Activated CD4-positive, alpha-beta memory T cell treated with anti-CD3 and anti-CD28 coated beads for 36 hours (primary cell): ENCODE measurements at places on chromosomes 7 and 10. TPM values are rescaled to one million over a fixed set of nuclear protein-coding genes. Genes with fewer than 3 reads are reported as not detected.

GRCh38 chr7:53422291-53422690 lies 386.9 kb downstream of the POM121L12 start:
- H3K4me1 ChIP-seq, result no peaks in the 10 kb centered on the region
- no peak for DNase-seq
- H3K4me3 ChIP-seq, result no peak overlapping the region
- H3K36me3 ChIP-seq, result no peaks in the 10 kb centered on the region
- H3K27ac ChIP-seq, result no peak overlapping the region

DNA sequence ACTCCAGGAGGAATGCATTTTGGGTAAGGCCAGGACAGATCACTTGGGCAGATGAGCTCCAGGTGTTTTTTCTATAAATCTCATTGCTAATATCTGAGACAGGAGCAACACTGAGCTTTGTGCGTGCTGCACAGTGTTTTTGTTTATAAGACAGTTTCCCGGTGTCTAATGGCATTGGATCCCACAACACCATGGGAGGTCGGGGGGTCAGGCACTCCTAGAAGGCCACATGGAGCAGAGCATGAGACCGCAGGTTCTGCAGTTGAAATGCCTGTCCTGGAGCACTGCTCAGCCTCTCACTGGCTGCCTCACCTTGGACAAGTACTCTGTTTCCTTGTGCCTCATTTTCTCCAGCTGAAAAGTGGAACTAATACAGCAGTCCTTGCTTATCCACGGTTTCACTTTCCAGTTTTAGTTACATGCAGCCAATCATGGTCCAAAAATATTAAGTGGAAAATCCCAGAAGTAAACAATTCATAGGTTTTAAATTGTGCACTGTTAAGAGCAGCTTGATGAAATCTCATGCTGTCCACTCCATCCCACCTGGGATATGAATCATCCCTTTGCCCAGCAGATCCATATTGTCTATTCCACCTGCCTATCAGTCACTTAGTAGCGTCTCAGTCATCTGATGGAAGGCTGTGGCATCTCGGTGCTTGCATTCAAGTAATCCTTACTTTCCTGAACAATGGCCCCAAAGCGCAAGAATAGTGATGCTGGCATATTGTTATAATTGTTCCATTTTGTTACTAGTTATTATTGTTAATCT lies 35.2 kb downstream of the ATXN7L1 start:
- H3K27ac ChIP-seq, result no peak overlapping the region
- no peak for DNase-seq
- H3K27me3 ChIP-seq, result no peaks in the 10 kb centered on the region
- H3K4me3 ChIP-seq, result no peak overlapping the region
- H3K36me3 ChIP-seq, result peaks cover 4% of the 10 kb centered on the region

DNA sequence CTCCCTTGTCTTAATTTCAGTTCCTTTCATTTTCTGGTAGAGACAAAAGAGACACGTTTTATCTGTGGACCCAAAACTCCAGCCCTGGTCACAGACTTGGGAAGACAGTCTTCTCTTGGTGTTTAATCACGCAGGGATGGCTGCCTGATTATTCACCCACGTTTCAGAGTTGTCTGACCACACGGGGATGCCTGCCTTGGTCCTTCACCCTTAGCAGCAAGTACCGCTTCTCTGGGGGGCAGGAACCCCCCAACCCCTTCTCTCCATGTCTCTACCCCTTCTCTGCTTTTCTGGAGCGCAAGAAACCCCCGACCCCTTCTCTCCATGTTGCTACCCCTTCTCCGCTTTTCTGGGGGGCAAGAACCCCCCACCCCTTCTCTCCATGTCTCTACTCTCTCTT lies 95.8 kb downstream of the MACC1 start:
- no peaks in the 10 kb centered on the region for H3K36me3 ChIP-seq
- H3K4me1 ChIP-seq, result no peaks in the 10 kb centered on the region
- DNase-seq, result no peak
- no peak overlapping the region for H3K4me3 ChIP-seq
- H3K27ac ChIP-seq, result no peak overlapping the region

GRCh38 chr7:27603813-27604212 lies 58.9 kb downstream of the HIBADH start:
- DNase-seq, result no peak
- no peaks in the 10 kb centered on the region for H3K27me3 ChIP-seq
- H3K36me3 ChIP-seq, result peaks cover 2% of the 10 kb centered on the region
- no peaks in the 10 kb centered on the region for H3K4me1 ChIP-seq

Gene NPFFR1
- total RNA-seq, result not detected

GRCh38 chr10:48614481-48615390 lies 9.9 kb upstream of the ARHGAP22 start:
- H3K27ac ChIP-seq, result no peak overlapping the region
- H3K4me1 ChIP-seq, result no peaks in the 10 kb centered on the region
- H3K27me3 ChIP-seq, result peaks cover 22% of the 10 kb centered on the region
- H3K36me3 ChIP-seq, result peaks cover 2% of the 10 kb centered on the region
- H3K4me3 ChIP-seq, result no peak overlapping the region

Gene ING3
- 24.8 TPM for total RNA-seq

Gene NUTM2A
- 0.17 TPM for total RNA-seq

Gene OR6B1
- total RNA-seq, result not detected

Gene SCD
- total RNA-seq, result 156 TPM

Gene TRAPPC14
- 17.9 TPM for total RNA-seq

Gene GPR15LG
- not detected for total RNA-seq

GRCh38 chr10:88386204-88386788 lies 196.8 kb downstream of the RNLS start:
- peak overlapping the region; percentile 42 for H3K27ac ChIP-seq
- no peak for DNase-seq
- H3K27me3 ChIP-seq, result no peaks in the 10 kb centered on the region
- peaks cover 9% of the 10 kb centered on the region for H3K4me1 ChIP-seq
- no peaks in the 10 kb centered on the region for H3K36me3 ChIP-seq

DNA sequence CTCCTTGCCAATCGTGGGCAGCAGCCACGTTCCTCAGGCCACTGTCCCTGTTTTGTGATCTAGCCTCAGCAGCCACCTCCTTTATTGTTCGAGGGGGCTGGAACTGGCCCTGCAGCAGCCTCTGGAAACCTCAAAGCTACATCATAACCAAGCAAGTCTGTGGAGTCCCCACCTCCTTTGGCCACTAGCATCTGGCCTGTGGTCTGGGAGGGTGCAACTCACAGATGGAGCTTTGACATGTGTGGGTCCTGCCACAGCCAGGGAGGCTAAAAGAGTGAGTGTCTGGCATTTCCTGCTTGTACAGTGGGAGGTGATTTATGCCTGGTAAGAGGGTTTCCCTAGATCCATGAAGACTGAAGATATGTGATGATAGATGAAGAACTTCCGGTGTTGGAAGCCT lies 32.3 kb upstream of the NUB1 start:
- no peak overlapping the region for H3K27ac ChIP-seq
- peaks cover 9% of the 10 kb centered on the region for H3K4me1 ChIP-seq
- peaks cover 14% of the 10 kb centered on the region for H3K27me3 ChIP-seq
- no peak overlapping the region for H3K4me3 ChIP-seq
- peaks cover 1% of the 10 kb centered on the region for H3K36me3 ChIP-seq
- no peak for DNase-seq

Gene ABCC2
- 0.82 TPM for total RNA-seq

DNA sequence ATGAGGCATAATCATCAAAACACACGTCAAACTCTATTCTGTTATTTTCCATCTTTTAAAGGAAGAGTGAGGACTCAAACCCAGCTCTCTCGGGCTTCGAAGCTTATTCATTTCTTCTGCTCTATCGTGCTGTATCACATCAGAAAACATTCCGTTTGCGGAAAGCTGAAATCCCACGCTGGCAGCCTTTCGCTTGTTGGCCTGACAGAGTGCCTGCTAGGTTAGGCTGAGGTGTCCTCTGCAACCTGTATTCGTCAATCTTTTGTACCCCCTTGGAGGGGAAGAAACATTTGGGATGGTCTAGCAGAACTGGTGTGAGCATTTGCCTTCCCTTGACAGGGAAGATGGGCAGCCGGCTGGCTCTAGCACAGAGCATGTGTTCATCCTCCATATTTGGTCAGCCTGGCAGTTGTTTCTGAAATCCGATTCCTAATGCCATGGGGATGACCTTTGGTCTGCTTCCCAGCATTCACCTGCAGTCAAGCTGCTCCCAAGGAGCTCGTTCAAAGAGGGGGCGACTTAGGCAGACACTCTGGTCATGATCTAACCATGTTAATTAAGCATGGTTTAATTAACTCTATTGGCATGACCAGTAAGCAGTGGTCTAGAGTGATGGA lies 55.2 kb downstream of the TACC2 start:
- H3K4me1 ChIP-seq, result no peaks in the 10 kb centered on the region
- H3K27ac ChIP-seq, result no peak overlapping the region
- no peaks in the 10 kb centered on the region for H3K36me3 ChIP-seq
- H3K27me3 ChIP-seq, result peaks cover 11% of the 10 kb centered on the region
- no peak for DNase-seq

Gene C10orf95
- total RNA-seq, result 0.19 TPM

Gene SH2B2
- 3.8 TPM for total RNA-seq

- H3K27ac ChIP-seq, result no peak overlapping the region
- H3K4me3 ChIP-seq, result no peak overlapping the region
- peaks cover 12% of the 10 kb centered on the region for H3K4me1 ChIP-seq
- H3K36me3 ChIP-seq, result no peaks in the 10 kb centered on the region
- no peak for DNase-seq
- H3K27me3 ChIP-seq, result peaks cover 42% of the 10 kb centered on the region
These were observed 3.4 kb upstream of the ITIH5 start for GRCh38 chr10:7670157-7670556.

DNA sequence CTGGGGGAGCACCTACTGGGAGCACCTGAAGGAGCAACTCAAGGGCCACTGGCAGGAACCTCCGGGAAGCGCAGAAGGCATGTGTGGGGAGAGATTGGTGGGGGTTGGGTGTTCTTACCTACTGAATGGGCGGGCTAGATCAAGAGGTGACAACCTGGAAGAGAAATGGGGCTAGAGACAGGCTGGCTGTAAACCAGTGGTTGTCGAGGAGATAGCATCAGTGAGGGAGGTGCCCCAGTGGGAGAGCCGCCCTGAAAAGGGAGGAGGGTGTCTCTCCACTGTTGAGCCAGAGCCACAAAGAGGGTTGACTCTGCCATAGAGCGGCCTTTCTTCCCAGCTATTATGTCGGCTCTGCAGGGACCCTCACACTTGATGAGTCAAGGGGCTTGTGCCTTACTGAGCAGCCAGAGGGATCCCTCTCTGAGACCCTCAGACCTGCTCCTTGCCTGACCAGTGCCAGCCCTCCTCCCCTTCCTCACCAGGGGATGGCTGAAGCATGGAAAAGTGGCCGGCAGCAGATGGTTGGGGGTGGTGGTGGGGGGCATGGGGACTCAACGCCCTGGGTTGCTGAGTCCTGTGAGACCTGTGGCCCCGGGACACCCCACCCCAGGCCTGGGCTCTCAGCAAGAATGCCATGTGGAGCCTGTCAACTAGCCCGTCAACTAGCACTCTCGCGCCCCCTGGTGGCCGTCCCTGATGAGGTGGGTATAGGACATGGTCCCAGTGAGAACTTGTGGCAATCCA lies 36.4 kb upstream of the PURB start:
- H3K27me3 ChIP-seq, result no peaks in the 10 kb centered on the region
- H3K4me3 ChIP-seq, result no peak overlapping the region
- peaks cover 15% of the 10 kb centered on the region for H3K4me1 ChIP-seq
- no peak overlapping the region for H3K27ac ChIP-seq
- no peaks in the 10 kb centered on the region for H3K36me3 ChIP-seq
- peak; percentile 97 for DNase-seq

Gene KLF14
- total RNA-seq, result not detected

DNA sequence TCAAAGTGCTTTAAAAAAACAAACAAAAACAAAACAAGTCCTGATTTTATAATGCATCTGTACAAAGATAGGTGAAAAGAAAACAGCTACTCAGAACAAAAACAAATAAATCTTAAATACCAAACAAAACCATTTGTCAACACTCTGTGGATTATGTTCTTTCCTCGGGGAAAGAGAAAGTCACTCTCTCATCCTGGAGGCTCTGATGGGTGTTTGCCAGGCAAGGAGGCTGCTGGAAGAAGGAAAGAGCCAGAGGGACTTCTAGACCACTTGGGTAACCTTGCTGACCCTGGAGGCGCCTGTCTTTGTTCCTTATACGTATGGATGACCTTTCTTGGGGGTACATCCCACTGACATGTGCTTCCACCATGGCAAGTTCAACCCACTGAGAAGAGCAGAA lies 92.8 kb downstream of the ZRANB1 start:
- DNase-seq, result no peak
- no peak overlapping the region for H3K27ac ChIP-seq

DNA sequence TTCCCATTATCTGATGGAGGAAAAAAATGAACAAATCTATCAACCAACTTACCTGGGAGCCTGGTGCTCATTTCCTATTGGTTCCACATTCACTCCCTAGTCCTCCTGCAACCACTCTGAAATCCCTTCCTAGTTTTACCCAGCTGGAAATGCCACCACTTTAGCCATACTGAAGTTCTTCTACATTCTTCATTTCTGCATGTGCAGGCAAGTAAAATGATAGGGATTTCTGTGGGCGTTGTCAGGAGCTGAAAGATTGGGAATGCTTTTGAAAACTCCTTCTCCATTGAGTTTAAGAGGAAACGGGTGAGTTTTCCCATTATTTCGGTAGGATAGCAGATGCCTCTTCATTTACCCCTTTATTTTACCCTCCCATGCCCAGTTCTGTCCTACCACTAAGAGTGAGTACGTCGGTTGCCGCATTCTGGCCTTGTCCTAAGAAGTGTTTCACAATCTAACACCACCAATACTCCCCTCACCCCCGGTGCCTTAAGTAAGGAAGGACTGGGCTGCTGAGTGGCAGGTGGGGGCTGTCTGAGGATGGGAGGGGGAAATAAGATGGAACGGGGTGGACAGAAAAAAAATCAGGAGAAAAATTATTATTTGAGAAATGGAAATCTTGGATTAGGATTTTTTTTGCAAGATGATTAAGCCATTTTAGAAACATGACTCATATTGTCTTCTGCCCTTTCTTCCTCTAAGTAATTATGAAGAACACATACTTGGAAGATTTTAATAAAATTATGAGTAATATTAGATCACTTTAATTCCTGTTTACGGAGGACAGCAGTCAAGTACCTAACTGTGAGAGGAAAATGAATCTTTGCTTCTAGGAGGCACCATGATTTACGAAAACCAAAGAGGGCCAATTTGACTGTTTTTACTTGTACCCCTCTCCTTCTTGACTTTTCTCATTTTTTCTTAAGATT lies 13.2 kb upstream of the TAS2R60 start:
- no peak for DNase-seq
- peaks cover 5% of the 10 kb centered on the region for H3K4me1 ChIP-seq
- no peaks in the 10 kb centered on the region for H3K27me3 ChIP-seq

Gene ZNF783
- 15.5 TPM for total RNA-seq

Gene CARD11
- 107 TPM for total RNA-seq

DNA sequence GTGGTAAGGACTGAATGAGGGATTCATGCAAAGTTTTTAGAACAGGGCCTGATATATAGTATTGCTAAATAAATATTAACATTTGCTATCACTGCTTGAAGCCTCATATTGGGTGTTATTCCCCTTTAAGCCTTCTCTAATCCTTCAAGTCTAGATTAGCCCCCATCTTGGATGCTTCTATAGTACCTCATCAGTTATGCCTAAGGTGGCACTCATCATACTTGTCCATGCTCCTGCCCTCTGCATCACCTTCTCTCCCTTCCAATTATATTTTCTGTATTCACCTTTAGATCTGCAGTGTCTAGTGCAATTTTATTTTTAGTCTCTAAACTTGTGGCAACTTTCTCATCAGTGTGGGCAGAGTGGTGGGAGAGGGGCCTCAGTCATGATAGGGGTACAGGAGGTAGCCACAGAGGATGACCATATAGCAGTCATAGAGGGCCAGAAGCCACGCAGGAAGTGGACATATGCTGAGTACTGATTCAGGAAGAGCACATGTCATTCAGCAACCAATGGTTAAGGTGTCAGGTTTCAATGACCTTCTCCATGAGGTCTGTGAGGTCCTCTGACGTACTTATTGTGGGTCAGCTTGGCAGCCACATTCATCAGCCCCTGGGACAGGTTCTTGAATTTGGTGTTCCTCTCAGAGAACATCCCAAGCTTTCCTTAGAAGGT lies 2.5 kb downstream of the ENTPD1 start:
- no peak overlapping the region for H3K4me3 ChIP-seq
- peak overlapping the region; percentile 18 for H3K27ac ChIP-seq
- peaks cover 18% of the 10 kb centered on the region for H3K4me1 ChIP-seq
- no peaks in the 10 kb centered on the region for H3K36me3 ChIP-seq
- DNase-seq, result peak; percentile 20
- peaks cover 23% of the 10 kb centered on the region for H3K27me3 ChIP-seq
